ENCODE measurements at places on chromosomes 4 and X.

DNA sequence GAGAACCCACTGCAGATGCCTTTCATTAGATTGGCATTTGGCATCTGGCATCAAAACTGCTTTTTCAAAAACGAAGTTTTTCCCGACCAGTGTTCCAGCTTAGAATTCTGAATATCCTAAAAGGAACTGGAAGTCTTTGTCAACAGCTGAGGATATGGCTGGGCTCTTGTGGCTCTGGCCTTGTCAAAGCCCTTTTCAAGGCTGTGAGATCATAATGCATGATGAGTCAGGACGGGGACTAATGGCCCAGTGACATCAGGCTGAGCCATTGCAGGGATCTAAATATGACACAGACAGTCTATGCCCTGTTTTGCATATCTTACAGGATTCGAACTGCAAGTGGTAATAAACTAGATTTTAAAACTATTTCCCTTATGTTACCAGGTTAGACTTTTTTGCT lies 306.4 kb downstream of the PTTG2 start:
- no peak for DNase-seq

GRCh38 chrX:130395341-130395740 lies 6.4 kb upstream of the RBMX2 start:
- DNase-seq = no peak

DNA sequence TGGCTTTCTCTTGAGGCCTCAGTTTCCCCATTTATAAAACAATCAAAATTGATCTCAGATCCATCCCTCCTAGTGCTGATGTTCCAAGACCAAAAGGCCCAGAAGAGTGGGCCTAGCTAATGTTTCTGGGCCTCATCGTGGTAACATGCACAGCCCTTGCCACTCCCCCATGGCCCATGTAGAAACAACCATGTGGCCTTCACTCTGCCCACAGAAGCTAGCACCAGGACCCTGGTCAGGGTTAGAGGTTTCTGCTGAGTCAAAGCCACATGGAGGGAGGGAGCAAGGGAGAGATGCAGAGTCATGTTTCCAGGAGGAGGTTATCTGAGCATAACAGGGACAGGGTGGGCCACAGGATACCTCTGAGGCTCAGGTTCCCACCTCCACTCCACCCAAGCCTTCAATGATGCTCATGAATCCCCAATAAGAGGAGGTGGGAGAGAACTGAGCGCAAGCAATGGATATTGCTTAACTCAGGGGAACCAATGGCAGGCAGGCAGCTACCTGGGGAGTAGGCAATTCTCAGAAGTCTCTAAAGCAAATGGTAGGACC lies 16.9 kb downstream of the OTUD5 start:
- DNase-seq = no peak

DNA sequence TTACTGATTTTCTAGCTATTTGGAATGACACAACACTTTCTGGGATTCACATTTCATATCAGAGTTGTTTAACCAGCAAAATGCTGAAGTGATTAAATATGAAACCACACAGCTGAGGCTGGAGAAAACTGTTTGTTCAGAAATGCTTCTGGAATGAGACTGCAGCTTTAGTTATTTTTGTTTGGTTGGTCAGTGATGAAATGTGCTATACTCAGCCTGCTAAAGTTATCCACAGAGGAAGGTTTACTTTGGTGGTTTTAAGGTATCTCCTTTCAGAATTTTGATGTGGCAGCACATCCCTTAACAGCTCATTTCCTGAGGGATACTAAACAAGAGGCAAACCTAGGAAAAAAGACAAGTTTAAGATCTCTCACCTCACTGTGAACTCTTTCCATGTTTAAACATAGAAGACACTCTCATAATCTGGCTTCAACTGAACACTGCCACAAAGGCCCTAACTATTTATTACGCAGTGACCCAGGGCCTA lies 106.6 kb upstream of the PDE5A start:
- no peak for DNase-seq

- DNase-seq = no peak
These were observed 339.0 kb upstream of the BOD1L1 start for GRCh38 chr4:13966231-13967195.

DNA sequence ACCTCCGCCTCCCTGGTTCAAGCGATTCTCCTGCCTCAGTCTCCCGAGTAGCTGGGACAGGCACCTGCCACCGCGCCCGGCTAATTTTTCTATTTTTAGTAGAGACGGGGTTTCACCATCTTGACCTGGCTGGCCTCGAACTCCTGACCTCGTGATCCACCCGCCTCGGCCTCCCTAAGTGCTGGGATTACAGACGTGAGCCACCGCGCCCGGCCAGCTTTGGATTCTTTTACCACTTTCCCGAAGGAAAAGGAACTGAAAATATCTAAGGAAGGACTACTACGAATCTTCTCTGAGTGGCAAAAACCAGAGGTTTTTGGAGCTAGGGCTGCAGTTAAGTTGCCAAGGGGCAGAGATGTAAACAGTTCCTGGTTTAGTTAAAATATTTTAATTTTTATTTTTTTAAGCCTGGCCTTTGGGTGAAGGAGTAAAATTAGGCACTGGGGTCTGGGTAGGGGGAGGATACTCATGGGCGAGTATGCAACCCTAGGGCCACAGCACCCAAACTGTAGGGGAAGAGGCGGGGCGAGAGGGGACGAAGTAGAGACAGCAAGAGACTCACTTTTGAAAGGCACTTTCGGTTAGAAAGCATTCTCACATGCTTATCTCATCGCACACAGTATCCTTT lies 525 bp upstream of the CISD2 start:
- no peak for DNase-seq

GRCh38 chr4:75512386-75513211 lies 1.6 kb downstream of the RCHY1 start:
- DNase-seq = no peak

DNA sequence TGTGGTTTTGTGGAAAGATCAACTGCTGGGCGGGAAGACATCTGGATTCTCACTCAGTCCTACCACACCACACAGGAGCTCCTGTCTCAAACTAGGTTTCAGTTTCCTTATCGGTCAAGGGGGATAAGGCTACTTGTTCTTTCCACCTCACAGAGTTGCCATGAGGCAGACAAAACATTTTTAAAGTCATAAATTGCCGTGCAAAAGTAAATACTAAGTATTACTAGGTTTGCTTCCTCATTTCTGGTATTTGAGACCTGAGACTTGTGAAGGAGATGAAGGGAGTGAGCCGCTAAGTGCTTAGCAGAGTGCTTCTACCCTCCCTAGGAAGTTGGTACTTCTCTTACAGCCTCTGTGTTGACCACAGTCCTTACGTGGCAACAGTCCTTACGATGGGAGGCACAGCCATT lies 1.5 kb downstream of the LAP3 start:
- DNase-seq = no peak

- DNase-seq = no peak
These were observed 41.1 kb downstream of the DCUN1D4 start for GRCh38 chr4:51884055-51884454.

- DNase-seq = no peak
These were observed 223.4 kb upstream of the HAND2 start for GRCh38 chr4:173753408-173753807.

- DNase-seq = no peak
These were observed 59.1 kb downstream of the ANXA3 start for GRCh38 chr4:78610546-78611214.

DNA sequence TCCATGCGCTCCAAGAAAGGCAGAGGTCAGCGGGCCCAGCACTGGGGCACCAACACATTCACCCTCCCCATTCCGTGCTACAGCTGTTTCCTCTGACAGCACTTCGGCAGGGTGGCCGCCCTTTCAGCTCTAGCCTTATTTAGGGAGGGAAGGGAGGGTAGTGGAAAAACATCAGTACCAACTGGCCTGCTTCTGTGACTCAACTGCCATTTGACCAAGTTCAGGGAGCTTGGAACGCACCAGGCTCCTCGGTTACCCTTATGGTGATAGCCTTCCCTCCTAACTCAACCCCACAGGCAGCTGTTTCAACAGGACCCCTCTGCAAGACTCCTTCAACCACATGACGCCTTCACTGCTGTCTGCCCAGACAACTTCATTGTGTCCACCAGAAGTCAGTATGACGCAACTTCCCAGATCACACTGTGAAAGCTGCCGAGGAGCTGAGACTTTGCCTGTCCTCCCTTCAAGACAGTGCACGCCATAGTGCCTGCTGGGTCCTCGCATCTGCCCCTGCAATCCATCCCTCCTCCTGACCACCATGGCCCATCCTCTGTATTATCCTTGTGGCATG lies 132.2 kb downstream of the AFAP1 start:
- no peak for DNase-seq

Data from stimulated activated CD8-positive, alpha-beta memory T cell treated with anti-CD3 and anti-CD28 coated beads, Interleukin-2, amount 100 ng/mL, for 48 hours (primary cell).